ENCODE measurements at places on chromosomes 7 and 10. TPM values are rescaled to one million over a fixed set of nuclear protein-coding genes. Genes with fewer than 3 reads are reported as not detected.
A peak's percentile ranks its signal among the peaks of the same experiment; 100 is the strongest.

AKR1B15 gene
- total RNA-seq, result not detected

- DNase-seq, result no peak
These were observed 24.5 kb downstream of the OGDHL start for GRCh38 chr10:49737474-49738201.

DNA sequence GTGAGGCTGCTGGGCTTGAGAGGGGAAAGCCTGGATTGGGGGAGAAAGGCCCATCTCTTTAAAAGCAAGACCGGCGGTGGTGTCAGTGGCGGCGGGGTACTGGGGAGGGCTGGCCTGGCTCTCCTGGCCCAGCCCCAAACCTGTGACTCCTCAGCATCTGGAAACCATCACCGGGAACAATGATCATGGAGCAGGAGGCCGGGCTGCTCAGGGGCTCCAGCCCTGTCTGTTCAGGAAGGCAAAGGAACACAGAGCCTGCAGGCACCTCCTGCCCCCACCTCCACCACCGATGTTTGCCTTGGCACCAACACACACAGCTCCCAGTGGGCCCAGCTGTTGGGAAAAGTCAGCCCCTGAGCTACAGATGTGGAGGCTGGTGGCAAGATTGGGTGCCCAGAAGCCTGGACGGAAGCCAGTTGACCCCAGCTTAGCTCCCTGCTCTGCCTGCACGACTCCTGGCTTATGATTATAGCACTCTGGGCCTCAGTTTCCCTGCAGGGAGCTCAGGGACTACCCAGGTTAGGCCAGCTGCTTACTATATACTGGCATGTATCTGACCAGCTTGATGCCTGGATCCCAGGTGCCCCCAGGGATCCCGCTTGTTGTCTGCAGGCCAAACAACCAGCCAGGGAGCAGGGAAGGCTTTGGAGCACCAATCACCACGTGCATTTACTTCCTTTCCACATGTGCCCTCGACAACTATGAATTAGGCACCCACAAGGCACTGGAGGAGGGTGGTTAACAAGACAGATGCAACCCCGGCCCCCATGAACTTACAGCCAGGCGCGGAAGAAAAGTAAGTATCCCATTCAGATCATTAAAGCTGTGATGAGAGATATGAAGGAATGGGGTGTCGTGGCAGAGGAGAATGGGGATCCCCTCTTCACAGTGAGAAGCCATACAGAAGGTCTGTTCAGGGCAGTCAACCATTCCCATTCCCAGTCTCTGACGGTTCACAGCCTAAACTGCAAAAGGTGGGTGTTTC, 37.3 kb downstream of the ZCCHC24 start:
- DNase-seq, result no peak

GRCh38 chr7:130430841-130431666, 9.8 kb downstream of the CEP41 start:
- DNase-seq, result no peak

DNA sequence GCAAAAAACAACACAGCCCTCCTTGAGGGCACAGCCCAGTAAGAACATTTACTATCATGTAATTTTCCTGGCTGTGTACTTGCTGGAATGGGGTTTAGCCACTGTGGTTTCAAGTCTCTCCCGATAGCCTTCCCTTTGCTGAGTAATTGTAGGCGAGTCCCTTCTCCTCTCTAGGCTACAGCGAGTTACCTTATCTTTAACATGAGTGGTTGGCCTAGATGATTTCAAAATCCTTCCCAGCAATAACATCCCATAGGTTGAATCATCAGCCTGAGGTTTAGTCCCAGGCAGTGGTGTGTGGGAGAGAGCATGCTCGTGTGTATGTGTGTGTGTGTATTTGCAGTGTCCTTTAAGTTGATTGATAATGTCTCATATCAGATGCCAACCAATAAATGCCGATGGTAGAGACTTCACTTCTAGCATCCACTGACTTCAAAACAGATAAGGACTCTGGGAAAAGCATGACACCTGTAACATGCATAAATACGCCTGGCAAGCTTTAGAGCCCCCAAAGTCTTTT, 142.9 kb upstream of the ZMIZ1 start:
- no peak for DNase-seq

GRCh38 chr10:98374217-98374985, 40.6 kb downstream of the PYROXD2 start:
- peak; percentile 4 for DNase-seq

All from epithelial cell of proximal tubule (primary cell).